ENCODE measurements at places on chromosomes 12 and 14.

DNA sequence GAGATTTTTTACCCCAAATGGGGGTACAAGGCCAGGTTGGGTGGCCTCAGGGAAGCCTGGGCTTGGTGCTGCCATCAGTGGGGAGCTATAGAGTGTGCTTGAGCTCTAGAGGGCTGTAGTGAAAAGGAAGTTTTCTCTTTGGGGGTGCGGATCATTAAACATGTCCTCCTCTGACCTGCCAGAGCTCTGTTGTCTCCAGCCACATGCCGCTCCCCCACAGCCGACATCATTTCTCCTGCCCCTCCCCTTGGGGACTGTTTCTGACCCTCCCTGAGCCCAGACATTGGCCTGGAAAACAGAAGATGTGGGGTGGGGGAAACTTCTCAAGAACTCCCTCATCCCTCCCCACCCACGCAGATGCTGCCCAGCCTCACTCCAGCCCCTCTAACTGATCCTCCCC is 25.3 kb downstream of the DTX1 start:
- DNase-seq = no peak

DNA sequence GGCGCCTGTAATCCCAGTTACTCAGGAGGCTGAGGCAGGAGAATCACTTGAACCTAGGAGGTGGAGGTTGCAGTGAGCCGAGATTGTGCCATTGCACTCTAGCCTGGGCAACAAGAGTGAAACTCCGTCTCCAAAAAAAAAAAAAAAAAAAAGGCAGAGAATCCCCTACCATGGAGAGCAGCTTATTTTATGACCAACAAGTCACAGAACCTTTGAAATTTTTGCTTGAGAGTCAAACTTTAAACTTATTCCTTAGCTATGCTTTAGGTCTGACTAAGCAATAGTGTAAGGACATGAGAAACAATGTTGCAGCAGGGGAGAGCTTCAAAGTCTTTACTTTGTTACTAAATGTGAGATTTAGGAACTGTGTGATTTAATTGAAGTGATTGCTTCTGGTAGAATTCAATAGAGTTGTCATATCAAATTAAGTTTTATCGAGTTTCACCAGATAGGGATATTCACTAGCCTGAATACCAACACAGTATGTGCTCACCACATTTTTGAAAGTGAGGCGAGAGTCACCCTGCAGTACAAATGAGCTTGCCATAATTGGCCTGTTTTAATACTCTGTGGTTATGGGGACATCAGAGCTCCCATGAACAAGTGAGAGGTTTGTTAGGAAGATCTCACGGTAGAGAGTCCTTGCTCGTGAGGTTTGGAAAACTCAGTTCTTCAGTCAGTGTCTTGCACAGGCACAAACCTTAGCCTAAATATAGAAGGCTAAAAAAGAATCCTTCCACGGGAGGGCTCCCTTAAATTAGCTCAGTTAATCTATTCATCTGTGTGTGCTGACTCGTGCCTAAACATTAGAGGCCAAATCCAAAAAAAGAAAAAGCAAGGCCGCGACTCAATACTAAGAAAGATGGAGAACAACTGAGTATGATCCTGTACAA is 108.6 kb downstream of the SAMD4A start:
- DNase-seq = no peak

DNA sequence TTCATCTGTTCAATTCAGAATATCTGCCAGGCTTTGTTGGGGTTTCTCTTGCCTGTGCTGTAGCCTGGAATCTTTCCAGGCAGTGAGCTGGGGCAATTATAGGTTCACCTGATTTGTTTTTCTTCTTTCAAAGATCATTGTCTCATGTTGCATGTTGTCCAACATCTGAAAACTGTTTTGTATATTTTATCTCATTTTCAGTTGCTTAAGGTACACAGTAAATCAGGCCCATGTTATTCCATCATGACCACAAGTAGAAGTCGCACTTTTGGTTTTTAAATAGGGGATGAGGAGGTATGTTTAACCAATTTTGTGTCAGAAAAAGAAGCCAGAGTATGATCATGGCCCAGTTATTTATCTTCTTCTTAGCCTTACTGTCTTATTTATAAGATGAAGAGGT is 24.9 kb upstream of the FUT8 start:
- DNase-seq = no peak

DNA sequence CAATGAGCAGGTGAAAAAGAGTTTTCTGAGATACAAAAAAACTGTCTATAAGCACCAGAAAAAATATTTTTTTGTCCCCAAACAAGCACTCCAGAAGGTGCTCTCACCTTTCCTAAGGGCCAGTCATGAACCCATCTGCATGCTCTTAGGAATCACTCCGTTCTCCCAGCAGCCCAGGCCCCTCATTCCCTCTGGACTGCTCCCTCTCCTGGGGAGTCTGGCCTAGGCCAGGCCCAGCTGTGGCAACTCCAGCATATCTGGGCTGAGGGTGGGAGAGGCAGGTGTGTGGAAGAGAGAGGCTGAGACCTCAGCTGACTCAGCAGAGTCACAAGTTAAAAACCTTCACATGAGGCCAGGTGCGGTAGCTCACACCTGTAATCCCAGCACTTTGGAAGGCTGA is 54.6 kb downstream of the TRAFD1 start:
- DNase-seq = no peak

DNA sequence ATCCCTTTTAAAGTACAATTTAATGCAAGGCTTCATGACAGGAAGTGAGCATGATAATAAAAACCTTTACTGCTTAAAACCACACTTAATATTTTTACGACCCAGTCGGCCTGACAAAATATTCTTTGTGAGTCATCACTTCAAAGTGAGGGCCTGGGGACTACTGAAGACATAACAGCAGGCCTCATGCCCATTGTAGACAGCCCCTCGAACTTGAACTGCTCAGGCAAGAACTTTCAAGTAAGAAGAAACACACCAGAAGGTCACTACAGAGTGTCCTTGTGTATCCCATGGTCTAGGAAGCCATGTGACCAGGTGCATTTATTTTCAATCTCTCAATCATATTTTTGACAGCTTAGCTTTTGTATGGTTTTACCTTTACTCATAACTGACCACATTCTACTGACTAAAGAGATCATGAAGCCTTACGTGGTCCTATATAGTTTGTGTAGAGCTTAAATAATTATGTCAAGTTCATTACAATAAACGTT is 61.4 kb upstream of the MANSC4 start:
- DNase-seq = no peak

GRCh38 chr14:42715316-42715715 is 1108.6 kb downstream of the LRFN5 start:
- no peak for DNase-seq

DNA sequence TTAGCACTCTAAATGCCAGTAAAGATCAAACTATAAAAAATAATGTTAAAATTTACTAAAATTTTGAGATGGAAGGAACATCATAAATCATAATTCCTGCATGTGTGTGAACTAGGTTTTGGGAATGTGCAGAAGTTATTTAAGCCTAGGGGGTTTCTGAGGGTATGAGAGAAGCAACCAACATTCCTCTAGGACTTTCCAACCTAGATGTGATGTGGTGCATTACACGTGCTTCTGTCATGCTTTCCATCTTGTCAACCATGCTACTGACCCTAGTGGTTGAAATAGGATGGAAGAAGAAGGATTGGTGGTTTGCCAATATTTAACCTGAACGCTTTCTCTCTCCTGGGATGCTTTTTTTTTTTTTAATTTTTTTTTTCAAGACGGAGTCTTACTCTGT is 209.3 kb downstream of the AEBP2 start:
- DNase-seq = no peak

GRCh38 chr14:90651271-90651804 is 164.9 kb downstream of the TTC7B start:
- no peak for DNase-seq

- no peak for DNase-seq
Measured at GRCh38 chr12:124684971-124685688, 117.7 kb upstream of the NCOR2 start.

DNA sequence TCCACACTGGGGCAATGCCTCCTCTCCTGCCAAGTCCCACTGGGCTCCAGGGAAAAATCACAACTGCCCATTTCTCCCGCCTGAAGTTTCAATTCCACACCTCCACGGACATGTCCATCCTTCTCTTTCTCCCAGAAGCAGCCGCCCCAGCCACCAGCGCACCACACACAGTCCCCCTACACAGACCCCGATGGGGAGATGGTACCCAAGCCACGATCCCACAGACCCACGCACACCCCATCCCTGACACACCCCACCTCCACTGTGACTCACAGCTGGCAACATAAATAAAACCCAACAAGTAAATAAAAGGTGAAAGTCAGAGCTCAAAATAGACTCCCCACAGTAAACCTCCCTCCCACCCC is 2.6 kb downstream of the MSI1 start:
- no peak for DNase-seq

GRCh38 chr12:104529130-104529874 is 72.6 kb downstream of the CHST11 start:
- DNase-seq = no peak

DNA sequence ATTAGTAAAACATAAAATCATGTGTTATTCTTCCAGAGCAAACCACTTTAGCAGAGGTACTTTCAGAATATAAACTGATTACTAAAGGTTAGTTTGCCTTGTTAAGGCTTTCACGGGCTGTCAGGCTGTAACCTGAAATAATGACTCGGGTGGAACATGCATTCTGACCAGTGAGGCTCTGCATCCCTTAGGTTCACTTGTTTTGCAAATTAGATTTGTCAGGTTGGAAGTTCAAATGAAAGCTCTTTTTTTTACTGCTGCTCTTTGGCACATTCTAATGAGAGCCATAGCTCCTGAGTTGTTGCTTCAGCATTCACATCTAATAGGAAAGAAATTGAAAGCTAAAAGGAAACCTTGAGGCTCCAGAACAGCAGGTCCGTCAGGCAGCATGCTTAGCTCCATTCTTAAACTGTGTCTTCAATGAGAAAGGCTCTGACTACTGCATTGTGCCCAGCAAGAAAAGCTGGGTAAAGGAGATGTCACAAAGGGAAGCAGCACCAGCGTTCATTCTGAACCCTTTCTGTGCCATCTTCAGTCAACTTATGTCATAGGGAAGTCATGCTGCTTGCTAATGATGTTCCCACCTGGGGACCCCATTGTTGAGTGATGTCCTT is 445.5 kb upstream of the FBXO33 start:
- DNase-seq = no peak

- DNase-seq = no peak
Measured at GRCh38 chr12:51836041-51836826, 12.3 kb downstream of the FIGNL2 start.

DNA sequence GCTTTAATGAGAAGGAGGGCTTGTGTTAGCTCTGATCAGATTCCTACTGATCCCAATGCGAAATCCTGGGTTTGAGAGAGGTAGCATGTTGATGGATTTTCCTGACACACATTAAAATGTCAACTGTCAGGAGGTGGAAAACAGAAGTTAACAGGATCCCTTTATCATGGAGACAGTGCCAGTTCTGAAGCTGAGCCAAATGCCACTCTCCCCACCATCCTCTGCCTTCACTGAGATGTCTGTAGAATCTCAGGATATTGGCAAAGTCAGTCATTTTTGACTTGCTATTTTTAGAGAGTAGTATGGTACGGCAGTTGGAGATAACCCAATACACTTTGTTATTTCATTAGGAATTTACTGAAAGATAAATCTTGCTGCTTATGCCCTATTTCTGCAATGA is 1816.2 kb upstream of the FLRT2 start:
- no peak for DNase-seq

- no peak for DNase-seq
Measured at GRCh38 chr14:91419044-91419397, 1.4 kb upstream of the CCDC88C start.

- no peak for DNase-seq
Measured at GRCh38 chr12:52579468-52580465, 6.1 kb upstream of the KRT74 start.

DNA sequence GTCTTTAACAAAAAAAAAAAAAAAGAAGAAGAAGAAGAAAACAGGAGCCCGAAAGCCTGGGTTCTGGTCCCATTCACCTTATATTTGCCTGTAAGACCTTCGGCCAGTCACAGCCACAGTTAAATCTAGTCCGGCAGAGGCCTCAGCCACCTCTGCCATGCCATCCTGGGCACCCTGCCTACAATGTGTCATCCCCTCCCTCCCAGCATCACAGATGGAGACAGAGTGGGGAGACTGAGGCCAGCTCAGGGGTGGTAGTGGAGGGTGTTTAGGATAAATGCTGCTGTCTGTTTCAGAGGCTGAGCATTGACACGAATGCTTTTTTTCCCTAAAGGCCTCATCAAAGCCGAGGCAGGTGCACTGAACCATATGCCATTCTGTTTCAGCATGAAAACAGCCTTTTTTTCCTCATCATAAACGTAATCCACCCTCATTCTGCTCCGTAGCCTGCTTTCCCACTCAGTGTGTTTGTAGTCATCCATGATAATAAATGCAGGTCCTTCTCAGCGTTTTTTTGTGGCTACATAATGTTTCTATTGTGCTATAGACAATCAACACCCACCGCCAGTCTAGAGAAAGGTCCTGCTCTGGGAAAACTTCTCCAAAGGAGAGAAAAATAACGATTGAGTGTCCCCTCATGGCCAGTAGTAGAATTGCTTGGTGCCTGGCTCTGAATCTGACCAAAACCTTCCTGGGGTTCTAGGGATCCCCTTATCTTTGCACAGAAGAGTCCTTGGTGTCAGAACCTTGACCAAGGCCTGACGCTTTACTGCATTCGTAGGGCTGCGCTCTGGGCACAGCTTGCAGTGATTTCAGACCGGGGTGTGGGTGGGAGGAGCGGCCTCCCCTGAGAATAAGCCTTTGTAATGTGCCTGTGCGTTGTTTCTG is 41.1 kb upstream of the TSPAN9 start:
- no peak for DNase-seq

- DNase-seq = no peak
Measured at GRCh38 chr14:80291101-80291500, 79.8 kb upstream of the DIO2 start.

GRCh38 chr12:52029685-52030084 is 21.6 kb upstream of the NR4A1 start:
- peak; percentile 87 for DNase-seq

- DNase-seq = no peak
Measured at GRCh38 chr12:90519285-90519684, 435.7 kb downstream of the CCER1 start.

DNA sequence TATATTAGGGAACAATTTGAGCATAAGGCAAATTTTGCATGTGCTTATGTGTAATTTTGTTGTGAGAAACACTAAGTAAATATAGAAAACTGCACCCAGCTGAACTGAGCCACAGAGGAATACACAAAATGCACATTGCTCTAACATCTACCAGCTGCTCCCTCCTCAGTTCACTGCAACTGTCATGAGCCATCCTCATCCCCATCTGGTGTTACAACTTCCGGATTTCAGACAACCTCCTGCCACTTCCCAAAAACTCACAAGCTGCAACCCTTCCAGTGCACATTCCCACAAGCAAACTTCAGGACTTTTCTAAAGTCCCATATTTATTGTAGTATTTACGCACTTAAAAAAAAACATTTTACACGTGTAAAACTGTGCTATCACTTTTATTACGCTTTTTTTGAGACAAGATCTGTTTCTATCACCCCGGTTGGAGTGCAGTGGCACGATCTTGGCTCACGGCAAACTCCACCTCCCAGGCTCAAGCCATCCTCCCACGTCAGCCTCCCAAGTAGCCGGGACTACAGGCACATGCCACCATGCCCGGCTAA is 169.1 kb upstream of the TBX3 start:
- no peak for DNase-seq

- no peak for DNase-seq
Measured at GRCh38 chr12:65232476-65233077, 45.9 kb upstream of the MSRB3 start.

- no peak for DNase-seq
Measured at GRCh38 chr12:47400266-47400665, 305.6 kb downstream of the RPAP3 start.

GRCh38 chr12:66767536-66767935 is 88.7 kb upstream of the GRIP1 start:
- no peak for DNase-seq
